NCI-H1417 treated with DMSO at 0.1 percent for 48 hours (cell line): ENCODE measurements at places on chromosomes 2 and 18.

DNA sequence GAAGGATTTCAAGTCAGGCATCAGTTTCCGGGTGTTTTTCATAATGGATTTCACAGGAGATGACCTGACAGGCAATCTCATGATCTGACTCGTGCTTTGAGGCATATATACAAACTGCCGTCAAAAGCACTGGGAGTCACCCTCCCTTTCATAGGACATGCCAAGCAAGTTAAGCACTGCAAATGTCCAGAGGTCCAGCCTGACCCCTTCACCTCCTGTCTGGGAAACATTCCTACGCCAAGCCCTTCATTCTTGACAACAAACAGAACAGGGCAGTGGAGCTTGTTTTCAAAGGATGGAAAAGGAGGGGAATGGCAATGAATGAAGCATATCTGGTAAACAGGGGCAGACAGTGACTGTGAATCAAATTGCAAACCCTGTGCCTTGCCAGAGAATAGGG is 963.6 kb downstream of the BCL11A start:
- DNase-seq, result no peak

DNA sequence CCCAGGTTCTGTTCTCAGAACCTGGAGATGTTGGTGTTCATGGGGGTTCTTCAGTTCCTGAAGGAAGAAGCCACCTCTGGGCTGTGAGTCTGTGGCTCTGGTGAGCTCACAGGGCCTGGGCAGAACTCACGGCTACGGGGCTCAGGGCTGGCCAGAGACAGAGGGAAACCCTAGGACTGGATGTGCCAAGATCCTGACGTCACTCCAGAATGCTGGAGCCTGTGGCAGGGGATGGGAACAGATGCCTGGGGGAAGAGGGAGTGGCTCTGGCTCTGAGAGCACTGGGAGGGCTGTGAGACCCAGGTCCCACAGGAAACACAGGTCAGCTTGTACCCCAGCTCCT is at the start of gene OTOF:
Gene OTOF (minus strand): TSS at position 214 of the 343 bp plus-strand sequence.
- DNase-seq, result no peak

GRCh38 chr2:164896634-164897355 is 55.2 kb upstream of the COBLL1 start:
- no peak for DNase-seq

DNA sequence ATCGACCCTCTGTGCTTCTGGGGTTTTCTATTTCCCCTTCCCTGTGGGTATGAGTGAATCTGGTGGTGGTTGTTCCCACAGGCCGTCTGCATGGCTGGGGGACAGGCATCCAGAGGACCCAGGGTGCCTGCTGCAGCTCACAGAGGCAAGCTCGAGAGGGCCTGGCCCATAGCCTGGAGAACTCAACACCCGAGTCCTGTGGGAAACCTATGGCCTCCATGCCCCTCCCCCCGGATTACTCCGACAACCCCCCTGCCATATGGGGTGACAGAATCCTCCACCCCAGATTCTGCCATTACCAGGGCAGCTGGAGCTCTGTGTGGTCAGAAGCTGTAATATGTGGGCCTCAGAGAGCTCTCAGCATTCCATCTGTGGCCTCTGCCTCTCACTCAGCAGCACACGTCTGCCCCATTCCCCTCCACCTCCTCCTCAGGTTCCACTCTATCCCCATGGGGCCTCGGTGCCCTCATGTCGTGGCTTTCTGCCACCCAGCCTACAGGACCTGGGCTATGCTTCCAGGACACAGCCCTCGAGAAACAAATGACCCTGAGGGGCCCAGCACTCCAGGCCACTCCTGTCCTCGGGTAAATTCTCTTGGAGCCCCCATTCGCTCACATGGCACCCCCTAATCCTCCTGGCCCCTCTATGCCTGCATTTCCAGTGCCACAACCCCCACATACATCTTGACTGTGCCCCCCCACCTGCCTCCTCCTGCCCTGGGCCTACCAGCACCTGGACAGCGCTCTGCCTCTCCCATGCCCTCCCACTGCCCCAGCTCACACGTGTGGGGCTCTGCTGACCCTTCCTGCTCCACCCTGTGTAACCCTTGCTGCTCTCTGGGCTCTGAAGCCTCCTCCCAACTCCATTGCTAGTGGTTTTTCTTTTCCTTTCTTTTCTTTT is 3.6 kb downstream of the MZT2A start:
- no peak for DNase-seq

DNA sequence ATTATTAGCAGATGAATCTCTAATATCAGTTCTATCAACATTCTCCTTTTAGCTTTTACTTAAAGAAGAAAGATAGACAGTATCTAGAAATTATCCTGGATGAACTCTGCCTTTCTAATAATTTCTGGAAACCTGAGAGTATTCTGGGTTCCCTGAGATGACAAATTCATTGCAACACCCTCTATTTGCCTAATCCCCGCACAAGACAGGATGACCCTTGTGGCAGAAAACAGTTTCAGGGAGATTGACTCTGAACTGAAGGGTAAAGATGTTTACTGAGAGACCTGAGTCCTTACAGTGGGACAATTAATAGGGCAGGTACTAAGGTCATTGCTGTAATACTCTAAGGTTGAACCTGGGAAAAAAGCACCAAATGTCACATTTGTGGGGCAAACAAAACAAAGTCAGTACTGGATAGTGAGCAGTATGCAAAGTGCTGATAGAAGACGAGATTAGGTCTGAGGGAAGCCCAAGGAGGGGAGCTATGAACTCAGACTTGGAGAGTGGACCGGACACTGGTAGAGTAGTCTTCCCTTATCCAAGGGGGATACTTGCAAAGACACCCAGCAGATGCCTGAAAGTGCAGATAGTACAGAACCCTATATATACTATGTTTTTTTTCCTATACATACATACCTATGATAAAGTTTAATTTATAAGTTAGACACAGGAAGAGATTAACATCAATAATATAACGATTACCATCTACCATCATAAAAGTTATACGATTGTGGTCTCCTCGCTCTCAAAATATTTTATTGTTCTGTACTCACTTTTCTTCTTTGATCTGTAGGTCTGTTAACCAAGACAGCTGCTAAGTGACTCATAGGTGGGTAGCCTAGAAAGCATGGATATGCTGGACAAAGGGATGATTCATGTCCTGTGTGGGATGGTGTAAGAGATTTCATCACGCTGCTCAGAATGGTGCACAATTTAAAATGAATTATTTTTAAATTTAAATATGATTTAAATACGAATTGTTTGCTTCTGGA is 148.3 kb upstream of the KLHL14 start:
- DNase-seq, result no peak

- no peak for DNase-seq
These were observed 13.7 kb upstream of the ECEL1 start for GRCh38 chr2:232501331-232501771.

GRCh38 chr2:191404568-191404991 is 159.4 kb downstream of the MYO1B start:
- DNase-seq, result no peak

DNA sequence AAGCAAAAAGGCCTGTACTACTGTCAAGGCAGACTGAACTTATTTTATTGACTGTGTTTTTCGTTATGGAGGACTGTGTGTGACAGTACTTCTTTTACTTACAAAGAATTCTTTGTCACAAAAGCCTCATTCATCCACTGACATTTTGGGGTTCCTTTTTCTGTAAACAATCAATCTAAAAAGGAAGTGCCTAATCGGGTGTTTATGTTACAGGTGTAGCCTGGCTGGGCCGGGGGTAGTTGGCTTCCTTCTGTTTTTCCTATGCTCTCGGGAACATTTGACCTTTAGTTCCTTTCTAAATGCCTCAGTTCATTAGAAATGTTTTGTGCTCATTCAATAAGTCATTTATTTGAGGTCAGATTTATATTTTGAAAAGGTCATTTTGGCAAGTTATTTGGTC is 8.3 kb downstream of the ZCCHC2 start:
- DNase-seq, result no peak

DNA sequence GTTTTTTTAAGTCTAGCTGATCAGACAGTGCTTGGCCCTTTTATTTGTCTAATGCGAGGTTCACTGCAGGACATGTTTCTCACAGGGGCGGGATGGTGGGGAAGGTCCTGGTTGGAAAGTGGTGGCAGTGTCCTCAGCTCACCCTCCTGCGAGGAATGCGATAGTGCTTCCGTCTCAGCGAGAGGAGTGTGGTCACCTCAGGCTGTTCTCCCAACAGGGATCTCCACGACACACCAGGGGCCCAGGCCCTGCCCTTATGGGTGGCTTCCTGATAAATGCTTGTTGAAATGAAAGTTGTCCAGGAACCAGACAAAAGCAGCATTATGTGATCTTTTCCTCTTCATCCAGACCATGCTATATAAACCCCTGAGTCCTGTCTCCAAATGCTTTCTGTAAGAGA is 70.1 kb downstream of the BOLA3 start:
- DNase-seq, result no peak

GRCh38 chr2:238710787-238711186 is 137.1 kb upstream of the TWIST2 start:
- DNase-seq, result no peak

- no peak for DNase-seq
These were observed 40.3 kb downstream of the RBM45 start for GRCh38 chr2:178152542-178152941.

DNA sequence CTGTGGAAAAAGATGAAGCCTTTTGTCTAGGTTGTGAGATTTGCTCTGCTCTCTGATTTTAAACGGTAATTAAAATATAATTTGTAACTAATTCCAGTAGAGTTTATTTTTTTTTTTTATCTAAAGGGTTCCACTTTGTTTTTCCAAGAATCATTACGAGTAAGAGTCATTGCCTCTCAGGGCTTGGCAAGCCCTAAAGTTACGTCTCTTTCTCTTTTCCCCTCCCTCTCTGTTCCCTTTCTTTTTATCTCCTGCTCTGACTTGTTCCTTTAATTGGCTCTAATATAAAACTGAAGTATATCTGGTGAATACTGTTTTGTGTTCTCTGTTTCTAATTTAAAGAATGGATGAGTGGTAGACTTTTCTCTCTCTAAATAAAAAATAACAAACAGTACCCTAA is 75.8 kb downstream of the CALCRL start:
- no peak for DNase-seq

GRCh38 chr2:11102956-11103860 is 52.1 kb upstream of the SLC66A3 start:
- no peak for DNase-seq

DNA sequence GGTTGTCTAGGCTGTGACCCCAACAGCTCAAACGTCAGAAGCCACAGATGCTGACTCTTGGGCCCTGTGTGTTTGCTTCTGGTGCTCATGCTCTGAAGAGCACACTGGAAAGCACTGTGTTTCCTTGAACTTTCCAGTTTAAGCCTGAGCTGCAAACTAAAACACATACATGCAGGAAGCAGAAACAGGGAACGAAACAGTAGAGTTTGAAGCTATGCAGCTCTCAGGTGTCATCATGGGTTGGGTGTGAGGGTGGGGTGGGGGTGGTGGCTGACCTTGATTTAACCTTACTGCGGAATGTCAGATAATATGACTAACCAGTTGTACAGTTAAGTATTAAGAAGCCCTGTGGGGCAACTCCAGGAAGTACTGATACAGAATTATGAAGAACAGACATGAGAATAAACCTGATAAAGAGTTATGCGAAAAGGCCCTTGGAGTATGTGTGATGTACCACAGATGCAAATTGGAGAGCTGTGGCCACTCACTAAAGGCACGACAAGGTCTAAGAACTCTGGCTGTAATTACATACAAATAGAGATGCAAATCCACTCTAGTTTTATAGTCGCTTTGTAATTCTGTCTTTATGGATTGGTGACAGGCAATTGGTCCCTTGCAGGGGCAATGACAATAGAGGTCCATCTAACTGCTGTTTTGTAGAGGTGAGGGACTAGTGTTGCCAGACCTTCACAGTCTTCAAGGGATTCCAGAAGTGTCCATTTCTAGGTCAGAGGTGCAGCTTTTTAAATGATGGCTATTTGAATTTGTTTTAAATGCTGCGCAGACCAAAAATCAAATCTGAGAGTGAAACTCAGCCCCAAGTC is 273.1 kb downstream of the NAPG start:
- DNase-seq, result no peak

GRCh38 chr2:72917138-72917876 is at the start of gene EMX1:
TSS of gene EMX1 (plus strand) at chr2:72917519. CDS start at chr2:72917853, 334 bp downstream.
- DNase-seq, result no peak

- no peak for DNase-seq
These were observed 157.6 kb downstream of the ARL6IP6 start for GRCh38 chr2:152875701-152876695.

- no peak for DNase-seq
These were observed 135.9 kb downstream of the CYP26B1 start for GRCh38 chr2:72011791-72012190.

- DNase-seq, result no peak
These were observed 142.5 kb downstream of the MTCL1 start for GRCh38 chr18:8847900-8848299.

GRCh38 chr18:63924551-63924950 is 16.8 kb downstream of the SERPINB10 start:
- DNase-seq, result no peak

DNA sequence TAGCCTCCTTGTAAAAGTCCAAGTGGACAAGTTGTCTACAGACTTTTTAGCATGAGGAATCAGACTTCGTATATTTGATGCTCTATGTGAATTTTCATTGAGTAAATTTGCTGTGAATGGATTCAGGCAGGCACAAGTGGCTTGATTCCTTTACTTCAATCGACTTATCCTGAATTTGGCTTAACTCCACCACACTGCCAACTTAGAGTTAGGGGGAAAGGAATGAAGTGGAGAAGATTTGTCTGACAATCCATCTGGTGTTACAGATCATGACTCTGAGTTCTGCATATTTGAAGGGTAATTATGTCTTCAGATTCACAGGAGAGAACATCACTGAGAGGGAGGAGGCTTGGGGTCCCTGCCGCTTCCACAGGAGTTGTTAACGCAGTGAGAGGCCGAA is 829.3 kb downstream of the DCC start:
- no peak for DNase-seq

DNA sequence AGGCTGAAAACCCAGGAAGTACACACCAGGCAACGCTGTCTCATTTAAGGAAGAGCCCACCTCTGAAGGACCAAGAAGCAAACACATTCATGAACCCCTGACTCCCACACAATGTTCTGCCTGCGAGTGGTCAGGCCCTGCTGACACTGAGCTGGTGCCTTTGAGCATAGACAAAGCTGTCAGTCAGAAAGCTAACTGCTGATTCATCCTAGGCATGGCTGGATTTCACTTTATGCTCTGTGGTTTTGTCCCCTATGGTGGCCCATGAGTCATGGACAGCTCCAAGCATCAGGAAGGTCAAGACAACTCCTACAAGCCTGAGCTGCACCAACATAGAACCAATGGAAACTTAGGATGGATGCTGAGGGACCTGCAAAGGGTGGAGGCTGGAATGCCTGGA is 78.9 kb downstream of the UXS1 start:
- DNase-seq, result no peak

GRCh38 chr2:160454070-160454797 is 39.4 kb downstream of the RBMS1 start:
- DNase-seq, result no peak

GRCh38 chr18:57583297-57583835 is 3.1 kb downstream of the FECH start:
- DNase-seq, result no peak
